ENCODE measurements at places on chromosomes 5 and 9.

GRCh38 chr5:28685794-28686193 is 1647.4 kb upstream of the CDH9 start:
- no peak for DNase-seq

- no peak for DNase-seq
Measured at GRCh38 chr9:30506749-30507148, 1877.7 kb upstream of the ACO1 start.

DNA sequence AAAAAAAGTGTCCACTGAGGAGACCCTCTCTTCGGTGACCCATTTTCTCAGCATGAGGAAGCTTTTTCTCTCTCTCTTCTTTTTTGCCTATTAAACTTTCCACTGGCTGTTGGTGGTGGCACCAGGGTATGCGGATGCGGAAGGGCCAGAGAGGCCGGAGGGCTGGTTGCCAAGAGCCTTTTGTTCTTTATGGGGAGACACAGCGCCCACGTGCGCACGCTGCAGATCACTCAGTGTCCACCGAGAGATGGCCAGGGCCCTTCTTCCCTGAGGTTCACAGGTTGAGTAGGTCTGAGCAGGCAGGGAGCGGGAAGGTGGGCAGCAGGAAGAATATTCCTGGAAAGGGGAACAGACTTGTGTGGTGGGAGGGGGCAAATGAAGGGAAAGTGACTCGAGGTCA is 69.1 kb downstream of the STK10 start:
- DNase-seq = no peak

DNA sequence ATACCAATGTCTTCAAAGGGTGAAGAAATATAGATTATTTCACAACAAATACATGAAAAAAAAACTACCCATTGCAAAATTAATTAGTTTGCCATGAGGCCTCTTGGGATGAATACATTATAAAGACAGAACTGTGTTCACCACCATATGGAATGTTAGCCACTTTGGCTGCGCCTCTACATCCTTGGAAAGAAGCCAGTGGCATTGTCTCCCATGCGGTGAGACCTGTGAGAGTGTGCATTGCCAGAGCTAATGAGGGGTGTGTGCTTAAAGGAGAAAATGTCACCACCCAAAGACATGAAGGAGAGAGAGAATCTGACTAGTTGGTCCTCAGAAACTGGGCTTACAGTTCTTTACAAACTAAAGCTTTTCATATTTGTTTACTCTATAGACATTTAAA is 110.6 kb downstream of the PLPPR1 start:
- DNase-seq = no peak

- no peak for DNase-seq
Measured at GRCh38 chr5:113548396-113548795, 34.9 kb downstream of the YTHDC2 start.

GRCh38 chr5:81631124-81631523 is 119.8 kb downstream of the SSBP2 start:
- DNase-seq = no peak

DNA sequence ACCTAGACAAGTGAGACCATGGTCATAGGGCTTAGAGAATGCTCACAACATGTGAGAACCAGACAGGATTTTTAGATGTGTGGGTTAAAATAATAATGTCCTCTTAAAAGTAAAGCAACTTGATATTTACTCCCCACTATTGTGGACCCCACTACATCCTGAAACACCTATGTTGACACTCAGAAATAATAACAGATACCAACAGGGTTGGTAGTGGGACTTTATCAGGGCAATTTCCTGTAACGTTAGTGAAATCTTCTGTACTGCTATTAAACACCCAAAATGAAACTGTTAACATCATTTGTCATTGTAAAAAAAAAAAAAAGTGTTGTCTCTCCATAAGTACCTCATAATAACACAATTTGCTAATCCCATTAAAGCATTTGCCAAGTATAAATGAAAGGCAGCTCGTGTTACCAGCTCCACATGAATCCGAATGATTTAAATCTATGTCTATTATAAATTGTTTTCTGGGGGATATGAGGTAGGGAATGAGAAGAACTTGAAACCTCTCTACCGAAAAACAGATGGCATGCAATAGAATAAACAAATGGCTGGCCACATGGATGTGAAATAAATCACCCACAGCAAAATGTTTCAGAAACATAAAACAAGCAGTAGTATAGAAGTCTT is 285.9 kb downstream of the ARHGEF28 start:
- DNase-seq = peak; percentile 58

DNA sequence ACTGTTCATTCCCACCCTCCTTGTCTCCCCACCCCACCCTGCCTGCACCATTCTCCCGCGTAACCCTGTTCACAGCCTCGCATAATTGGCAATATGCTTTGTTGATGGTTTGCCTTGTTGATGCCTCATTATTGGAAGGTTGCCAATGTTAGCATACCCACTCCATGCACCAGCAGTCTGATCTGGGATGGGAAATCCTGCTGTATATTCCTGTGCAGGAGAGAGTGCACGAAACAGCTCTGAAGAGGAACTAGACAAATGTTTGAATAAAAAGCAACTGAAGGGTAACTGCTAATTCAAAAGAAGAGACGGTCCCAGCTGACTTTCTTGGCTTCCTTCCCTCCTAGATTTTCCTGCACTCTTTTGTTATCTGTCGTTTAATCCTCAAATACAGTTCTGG is 271.7 kb upstream of the TLE4 start:
- peak; percentile 41 for DNase-seq

DNA sequence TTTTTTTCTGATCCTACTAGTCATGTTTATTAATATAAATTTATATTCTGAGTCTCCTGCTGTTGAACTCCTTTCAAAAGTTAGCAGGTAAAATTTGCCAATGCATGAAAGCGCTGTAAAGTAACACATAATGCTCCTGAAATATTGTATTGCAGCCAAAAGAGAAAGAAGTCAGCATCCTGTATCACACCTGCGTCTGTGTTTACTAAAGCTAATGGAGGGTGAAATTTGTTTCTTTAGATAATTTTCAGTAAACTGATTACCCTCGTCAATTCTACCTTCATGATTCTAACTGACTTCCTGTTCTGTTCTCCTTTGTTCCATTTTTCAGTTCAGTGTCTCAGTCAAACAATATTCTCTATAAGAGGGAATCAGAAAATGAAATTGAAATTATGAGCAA is 415.4 kb downstream of the CDH9 start:
- peak; percentile 97 for DNase-seq

GRCh38 chr9:74784506-74784905 is 103.2 kb downstream of the TRPM6 start:
- DNase-seq = no peak

- DNase-seq = no peak
Measured at GRCh38 chr5:16430349-16431089, 35.1 kb downstream of the ZNF622 start.

DNA sequence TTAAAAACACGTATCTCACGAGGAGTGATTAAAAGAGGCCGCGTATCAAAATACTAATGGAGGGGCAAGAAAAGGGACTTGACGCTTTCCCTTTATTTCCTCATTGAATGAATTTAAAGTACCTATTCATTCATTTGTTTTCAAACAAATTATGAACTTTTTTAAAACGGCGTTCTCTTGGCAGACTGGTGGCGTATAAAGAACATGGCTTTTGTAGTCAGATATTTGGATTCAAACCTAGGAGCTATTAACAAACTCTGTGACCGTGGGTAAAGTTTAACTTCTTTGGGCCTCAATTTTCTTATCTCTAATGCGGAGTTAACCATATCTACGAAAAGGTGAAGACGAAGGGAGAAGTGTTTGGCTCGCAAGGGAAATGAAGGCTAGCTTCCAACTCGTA is 876 bp downstream of the CAAP1 start:
- DNase-seq = no peak

DNA sequence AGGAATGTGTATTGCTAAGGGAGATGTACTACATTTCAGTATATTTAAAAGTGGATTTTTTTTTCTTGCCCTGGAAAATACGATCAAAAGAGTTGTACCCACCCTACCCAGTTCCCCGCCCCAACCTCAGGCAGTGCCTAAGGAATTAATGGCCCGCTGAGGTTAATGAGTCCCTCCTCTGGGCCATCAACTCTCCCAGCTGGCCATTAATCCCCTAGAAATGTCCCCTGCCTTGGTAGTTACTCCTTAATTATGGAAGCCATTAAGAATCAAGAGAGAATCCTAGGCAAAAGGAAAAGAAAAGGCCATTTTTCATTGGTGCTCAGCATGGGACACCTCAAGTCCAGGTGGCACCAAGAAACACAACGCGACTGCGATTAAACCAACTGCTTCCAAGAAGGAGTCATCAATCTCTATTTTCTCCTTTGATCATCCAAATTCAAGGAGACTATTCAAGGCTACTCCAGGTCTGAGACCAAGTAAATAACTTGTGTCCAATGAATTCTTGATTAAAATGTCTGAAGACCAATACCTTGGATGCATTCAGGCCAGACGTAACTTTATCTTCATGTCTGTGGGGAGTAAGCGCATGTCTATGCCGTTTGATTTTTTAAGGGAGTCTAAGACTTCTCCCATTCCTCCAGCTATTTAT is 1962.2 kb upstream of the WWC1 start:
- DNase-seq = no peak

GRCh38 chr5:56587381-56588130 is 227.8 kb upstream of the MAP3K1 start:
- no peak for DNase-seq

- no peak for DNase-seq
Measured at GRCh38 chr5:115961381-115962238, 665 bp upstream of the LVRN start.

DNA sequence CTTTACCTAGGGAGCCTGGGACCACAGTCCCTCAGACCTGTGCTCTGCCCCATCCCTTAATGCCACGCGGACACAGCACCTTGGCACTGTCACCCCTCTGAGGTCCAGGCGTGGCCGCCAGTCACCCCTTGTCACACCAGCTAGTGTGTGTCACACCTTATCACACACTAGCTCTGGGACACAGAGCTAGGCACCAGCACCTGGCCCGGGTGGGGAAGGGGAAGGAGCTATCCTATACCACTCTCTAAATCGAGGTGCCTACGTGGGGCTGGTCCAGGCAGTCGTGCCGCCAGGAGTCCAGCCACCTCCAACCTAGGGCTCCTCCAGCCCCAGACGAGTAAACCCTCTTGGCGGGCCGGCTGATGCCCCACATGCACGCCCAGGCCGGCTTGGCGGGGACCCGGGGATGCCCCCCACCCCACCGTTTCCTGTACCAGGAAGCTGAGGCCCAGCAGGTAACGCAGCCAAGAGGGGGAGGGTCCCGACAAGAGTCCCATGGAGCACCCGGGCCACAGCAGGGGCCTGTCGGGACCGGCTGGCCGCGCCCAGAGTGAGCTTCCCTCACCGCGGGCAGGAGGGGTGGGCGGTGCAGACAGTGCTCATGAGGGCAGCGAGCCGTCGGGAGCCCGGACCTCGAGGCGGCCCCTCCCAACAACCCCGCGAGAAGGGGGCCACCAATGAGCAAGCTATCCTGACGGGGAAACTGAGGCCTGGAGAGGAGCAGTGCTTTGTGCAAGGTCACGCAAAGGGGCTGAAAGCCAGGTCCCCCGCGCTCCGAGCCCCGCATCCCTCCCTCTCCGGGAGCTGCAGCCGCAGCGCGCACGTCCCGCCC is 550 bp downstream of the CORO2A start:
- DNase-seq = no peak

DNA sequence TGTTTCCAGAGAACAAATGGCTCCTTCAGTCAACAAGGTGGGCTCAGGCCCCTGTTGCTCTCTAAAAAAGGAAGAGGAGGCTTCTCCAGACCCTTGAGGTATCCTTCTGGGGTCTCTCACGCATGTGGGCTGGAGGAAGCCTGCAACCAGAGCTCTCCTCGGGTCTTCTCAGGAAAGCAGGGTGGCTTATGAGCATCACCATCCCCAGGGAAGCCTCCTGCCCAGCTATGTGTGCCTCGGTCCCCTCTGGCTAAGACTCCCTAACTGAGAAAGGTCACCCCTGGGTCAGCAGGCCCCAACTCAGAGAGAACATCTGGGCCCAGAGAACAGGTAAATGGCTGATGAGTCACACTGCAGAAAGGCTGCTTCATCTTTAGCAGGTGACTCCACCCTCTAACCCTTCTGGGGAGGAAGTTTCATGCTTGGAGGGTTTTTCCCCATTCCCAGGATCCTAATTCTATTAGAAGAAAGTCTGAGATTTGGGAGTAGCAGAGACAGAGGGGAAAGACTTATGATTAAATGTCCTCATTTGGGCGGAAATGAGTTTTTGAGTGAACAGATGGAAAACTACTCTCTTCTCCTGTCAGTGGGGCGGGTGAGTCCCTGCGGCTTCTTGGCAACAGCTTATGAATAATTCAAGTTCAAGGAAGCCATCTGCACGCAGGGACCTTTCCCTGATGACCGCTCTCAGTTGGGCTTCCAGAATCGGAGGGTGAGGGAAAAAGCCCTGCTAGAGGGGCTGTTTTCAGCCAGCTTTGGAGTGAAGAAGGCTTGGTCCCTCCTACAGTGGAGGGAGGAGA is 41.9 kb downstream of the TGFBI start:
- no peak for DNase-seq

DNA sequence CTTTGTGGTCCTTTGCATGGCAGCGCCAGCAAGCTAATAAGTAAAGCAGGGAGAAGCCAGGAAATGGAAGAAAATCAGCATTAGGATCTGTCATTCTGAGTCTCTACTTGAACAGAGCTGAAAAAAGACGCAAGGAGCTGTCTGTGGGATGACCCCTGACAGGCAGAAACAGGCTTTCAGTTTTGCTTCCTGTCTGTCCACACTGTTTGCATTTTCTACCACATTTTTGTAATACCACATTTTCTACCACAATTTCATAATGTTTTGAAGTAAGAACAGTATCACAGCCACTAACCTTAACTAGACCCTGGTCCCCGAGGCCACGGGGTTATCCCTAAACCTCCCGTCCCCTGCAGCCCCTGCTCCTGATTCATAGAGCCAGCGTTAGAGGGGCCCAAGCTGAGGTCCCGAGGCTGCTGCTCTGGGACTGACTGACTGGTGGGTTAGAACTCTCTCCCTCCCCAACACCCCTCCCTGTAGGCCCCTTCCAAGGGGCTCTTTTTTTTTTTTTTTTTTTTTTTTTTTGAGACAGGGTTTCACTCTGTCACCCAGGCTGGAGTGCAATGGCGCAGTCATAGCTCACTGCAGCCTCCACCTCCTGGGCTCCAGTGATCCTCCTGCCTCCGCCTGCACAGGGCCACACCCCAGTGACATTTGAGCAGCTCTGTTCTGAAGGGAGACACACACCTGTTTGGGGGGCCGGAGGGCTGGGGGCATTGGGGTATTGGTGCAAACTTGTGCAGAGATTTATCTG is 4.0 kb upstream of the CLIC3 start:
- DNase-seq = no peak

DNA sequence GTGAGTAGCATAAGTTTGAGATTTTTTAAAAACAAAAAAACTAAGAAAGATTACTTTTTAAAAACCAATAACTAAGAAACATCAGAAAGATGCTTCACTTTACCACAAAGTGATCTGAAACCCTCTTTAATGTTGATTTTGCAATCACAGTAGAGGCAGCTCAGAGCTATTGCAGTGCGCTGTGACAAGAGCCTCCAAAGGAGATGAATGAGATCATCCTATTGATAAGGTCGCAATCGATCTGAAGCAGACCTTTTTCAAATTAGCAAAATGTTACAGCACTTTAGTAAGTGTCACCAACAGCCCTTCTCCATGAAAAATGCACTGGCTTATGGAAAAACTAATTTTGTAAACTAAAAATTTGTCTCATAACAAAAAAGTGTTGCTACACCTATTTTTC is 284.6 kb upstream of the EFNA5 start:
- no peak for DNase-seq
